CD4-positive, CD25-positive, alpha-beta regulatory T cell (primary cell): ENCODE measurements at places on chromosomes 1 and 21. TPM values are rescaled to one million over a fixed set of nuclear protein-coding genes. Genes with fewer than 3 reads are reported as not detected.
A peak's percentile ranks its signal among the peaks of the same experiment; 100 is the strongest.

DNA sequence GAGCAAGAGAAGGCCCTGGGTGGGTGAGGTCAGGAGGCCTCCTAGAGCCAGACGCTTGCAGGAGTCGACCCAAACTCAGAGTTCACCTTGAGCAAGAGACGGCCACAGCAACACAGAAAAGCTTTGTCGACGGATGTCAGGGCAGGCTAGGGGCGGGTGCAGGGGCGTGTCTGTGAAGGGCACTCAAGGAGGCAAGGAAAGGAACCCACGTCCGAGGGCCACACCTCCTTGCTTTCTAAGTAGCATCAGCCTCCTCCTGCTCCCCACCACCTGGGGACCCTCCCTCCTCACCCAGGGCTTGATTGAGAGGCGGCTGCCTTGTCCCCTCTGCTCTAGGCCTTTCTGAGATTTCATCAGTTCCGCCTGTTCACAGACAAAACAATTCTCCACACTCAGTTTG, 92.1 kb downstream of the OMA1 start:
- no peak for DNase-seq

The DMBX1 gene
- total RNA-seq: not detected

- no peak for DNase-seq
These were observed 2.8 kb upstream of the INPP5B start for GRCh38 chr1:37949524-37950152.

DNA sequence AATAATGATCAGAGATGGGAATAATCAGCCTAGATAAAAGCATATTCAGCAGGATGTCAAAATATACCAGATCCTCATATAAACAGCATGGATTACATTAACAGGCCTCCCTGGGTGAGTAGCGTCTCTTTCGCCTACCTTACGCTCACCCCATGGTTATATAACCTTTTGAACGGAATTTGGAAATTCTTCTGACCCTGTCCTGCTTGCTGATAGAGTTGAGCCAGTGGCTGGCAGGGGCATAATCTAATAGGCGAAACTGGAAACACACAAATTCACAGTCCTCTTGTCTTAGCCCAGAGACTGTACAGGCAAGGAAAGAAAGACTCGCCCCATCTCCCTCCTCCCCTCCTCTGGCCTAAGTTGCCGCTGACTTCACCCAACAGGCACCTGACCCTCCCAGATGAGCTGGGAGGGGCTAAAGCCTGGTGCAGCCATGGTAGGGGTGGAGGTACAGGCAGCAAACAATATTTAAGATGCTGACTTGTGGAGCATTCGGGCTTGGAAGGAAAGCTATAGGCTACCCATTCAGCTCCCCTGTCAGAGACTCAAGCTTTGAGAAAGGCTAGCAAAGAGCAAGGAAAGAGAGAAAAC, at the start of gene ANGPTL7:
Gene ANGPTL7 (plus strand): TSS at position 498 of the 594 bp plus-strand sequence. CDS start 225 bp downstream, outside the sequence.
- DNase-seq: no peak

- DNase-seq: no peak
These were observed 7.6 kb downstream of the SNRNP40 start for GRCh38 chr1:31289021-31289420.

- no peak for DNase-seq
These were observed 63.7 kb downstream of the SLC30A7 start for GRCh38 chr1:100959502-100960060.

- DNase-seq: no peak
These were observed 15.5 kb upstream of the IFNLR1 start for GRCh38 chr1:24202556-24202955.

The PPIAL4G gene
- 0.20 TPM for total RNA-seq

DNA sequence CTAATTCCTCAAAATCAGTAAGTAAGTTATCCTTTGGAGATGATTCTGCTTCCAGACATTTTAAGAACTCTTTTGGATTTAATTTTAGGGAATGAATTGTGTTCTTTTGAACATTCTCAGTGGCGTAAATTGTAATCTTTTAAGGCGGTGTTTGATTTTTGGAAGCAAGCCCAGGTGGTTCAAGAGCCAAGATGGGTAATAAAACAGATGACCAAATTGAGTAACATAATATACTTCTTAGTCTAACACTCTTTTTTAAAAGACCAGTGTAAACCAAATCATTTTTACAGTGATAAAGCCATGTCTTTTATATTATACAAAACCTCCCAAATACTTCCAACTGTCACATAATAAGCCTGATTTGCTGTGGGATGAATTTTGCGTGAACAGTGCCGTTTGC, 133.8 kb downstream of the LRRC40 start:
- no peak for DNase-seq

DNA sequence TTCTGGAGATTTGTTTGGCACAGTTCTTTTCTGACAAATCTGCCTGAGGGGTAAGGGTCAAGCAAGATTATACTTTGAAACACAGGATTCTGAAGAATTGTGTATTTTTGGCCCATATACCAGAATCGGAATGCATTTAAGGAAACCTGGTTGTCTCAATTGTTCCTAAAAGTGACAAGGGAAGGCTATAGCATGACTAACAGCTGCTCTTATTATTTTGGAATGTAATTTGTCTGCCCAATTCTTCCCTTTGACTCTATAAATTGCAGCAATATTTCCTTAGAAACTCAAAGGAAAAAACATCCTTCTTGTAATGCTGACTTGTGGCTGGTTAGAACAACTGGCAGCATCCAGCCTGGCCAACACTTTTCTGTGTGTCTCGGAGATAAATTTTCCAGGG, 15.8 kb upstream of the VCAM1 start:
- no peak for DNase-seq

- DNase-seq: no peak
These were observed 132.0 kb downstream of the MAP3K21 start for GRCh38 chr1:233459470-233459945.

DNA sequence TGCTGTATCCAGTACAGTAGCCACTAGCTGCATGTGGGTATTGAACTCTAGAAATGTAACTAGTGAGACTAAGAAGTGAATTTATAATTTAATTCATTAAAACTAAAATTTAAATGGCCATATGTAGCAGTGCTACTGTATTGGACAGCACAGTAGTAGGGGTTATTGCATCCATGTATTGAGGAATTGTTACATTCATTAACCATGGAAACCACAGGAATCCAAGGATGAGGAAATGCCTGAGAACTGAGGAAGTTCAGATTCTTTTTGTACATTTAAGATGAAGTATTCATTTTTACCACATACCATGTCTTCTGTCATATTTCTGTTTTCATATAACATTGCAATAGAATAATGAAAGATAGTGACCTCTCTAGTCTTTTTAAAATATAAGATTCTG, 2.6 kb downstream of the MTF2 start:
- peak; percentile 8 for DNase-seq

The OVAAL gene
- total RNA-seq: not detected

DNA sequence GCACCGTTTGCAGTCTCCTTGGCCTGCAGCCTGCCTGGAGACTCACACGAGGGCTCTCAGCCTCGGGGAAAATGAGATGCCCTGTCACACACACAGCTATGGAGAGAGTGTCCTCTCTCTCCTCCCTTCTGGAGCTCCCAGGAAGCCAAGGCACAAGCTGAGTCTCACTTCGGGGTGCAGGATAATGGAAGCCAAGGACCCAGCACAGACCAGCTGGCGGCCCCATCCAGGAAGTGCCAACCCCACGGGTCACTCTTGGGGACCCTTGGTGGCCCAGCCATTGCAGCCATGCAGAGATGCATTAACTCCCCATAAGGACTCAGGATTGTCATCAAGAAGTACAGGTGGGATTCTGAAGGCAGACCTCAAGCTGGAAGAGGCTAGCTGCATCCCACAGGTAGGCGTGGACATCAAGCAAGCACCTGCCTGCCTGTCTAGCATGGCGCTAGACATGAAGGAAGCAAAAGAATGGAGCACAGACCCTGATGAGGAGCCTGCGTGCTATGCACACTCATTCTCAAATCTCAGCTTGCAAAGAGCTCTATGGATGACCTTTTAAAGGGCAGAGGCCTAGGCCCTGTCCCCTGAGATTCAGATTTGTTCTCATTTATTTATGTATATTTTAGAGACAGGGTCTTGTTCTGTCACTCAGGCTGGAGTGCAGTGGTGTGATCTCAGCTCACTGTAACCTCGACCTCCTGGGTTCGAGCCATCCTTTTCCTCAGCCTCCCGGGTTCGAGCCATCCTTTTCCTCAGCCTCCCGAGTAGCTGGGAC, 49.9 kb downstream of the IRF2BP2 start:
- DNase-seq: no peak

DNA sequence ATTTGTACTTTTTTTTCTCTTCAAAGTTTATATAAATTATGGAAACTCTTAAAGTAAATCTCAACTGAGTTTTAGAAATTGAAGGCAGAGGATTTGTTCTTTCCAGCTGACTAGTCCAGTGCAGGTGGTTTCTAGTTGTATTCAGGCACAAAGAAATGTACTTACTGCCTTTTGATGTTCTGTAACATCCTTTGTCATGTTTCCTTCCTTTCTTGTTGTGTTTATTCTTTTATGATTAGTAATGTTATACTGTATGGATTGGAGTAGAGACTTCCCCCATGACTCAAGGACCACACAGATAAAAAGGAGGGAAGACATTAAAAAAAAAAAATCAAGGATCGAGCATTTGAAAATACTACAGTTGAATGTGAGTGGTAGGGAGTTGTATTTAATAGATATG, 8.0 kb downstream of the HIPK1 start:
- DNase-seq: no peak

GRCh38 chr1:230577537-230577936, 64.7 kb upstream of the COG2 start:
- DNase-seq: no peak

GRCh38 chr1:204002614-204003013, 70.3 kb upstream of the SOX13 start:
- no peak for DNase-seq

GRCh38 chr1:220652995-220653394, 37.2 kb upstream of the C1orf115 start:
- no peak for DNase-seq
